GM12878 (cell line): ENCODE measurements at places on chromosomes 16 and 17. TPM values are rescaled to one million over a fixed set of nuclear protein-coding genes. Genes with fewer than 3 reads are reported as not detected.
A peak's percentile ranks its signal among the peaks of the same experiment; 100 is the strongest.

- H3K27me3 ChIP-seq: no peaks in the 10 kb centered on the region
- no peak overlapping the region for H3K27ac ChIP-seq
- H3K36me3 ChIP-seq: no peaks in the 10 kb centered on the region
- no peak overlapping the region for H3K4me3 ChIP-seq
- no peak for DNase-seq
These were observed 51.1 kb downstream of the SRCIN1 start for GRCh38 chr17:38554430-38555350.

Gene ZNF205
- total RNA-seq: 1.2 and 1.5 TPM in 2 replicates

GRCh38 chr17:33602981-33603380 is 309.9 kb upstream of the ASIC2 start:
- H3K27ac ChIP-seq: no peak overlapping the region
- no peak overlapping the region for H3K4me3 ChIP-seq
- no peaks in the 10 kb centered on the region for H3K36me3 ChIP-seq
- no peaks in the 10 kb centered on the region for H3K27me3 ChIP-seq
- no peak for DNase-seq

GRCh38 chr17:14791221-14791620 is 473.9 kb downstream of the PMP22 start:
- DNase-seq: no peak
- no peak overlapping the region for H3K27ac ChIP-seq
- H3K36me3 ChIP-seq: no peaks in the 10 kb centered on the region
- no peaks in the 10 kb centered on the region for H3K27me3 ChIP-seq
- no peak overlapping the region for H3K4me3 ChIP-seq

DNA sequence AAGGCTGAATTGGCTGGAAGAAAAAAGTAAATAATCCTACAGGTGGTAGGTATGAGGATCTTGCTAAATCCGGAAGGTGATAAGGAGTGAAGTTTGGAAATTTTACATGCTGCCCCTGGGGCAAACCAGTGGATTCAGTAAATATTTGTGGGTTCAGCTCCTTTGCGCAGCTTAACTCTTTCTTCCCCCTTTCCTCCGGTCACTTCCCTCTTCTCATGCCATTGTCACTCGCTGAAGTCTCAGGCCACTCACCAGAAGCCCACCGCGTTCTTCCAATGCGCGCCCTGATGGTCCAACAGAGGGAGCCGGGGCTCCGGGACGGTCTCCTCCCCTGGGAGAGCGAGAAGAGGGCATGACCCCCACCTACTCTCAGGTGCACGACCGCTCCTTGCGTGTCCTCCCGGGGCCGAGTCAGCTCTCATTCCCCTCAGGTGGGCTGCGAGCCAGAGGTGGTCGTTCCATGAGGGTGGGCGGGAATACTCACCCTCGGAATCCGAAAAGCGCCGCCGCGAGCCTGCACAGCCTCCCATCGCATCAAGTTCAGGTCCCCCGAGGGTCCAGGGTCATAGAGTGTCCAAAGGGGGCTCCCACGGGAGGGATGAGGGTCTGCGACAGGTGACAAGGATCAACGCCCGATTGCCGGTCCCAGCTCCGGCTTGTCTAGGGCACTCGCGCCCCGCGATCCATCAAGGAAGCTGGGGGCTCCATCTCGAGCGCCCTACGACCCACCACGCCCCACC is 474 bp downstream of the CLN3 start:
- no peaks in the 10 kb centered on the region for H3K27me3 ChIP-seq
- H3K36me3 ChIP-seq: peaks cover 2% of the 10 kb centered on the region; the same call in 1 of the 2 replicates
- no peak for DNase-seq
- peaks cover 38% of the 10 kb centered on the region for H3K4me1 ChIP-seq
- H3K4me3 ChIP-seq: peak overlapping the region; percentile 91

- H3K27me3 ChIP-seq: no peaks in the 10 kb centered on the region; the same call in 1 of the 2 replicates
- no peaks in the 10 kb centered on the region for H3K4me1 ChIP-seq
- no peak overlapping the region for H3K27ac ChIP-seq
- H3K4me3 ChIP-seq: no peak overlapping the region
- no peaks in the 10 kb centered on the region for H3K36me3 ChIP-seq
These were observed 50.4 kb downstream of the OR1D5 start for GRCh38 chr17:3012926-3013581.

Gene TBKBP1
- 0.69 and 1.5 TPM in 2 replicates for total RNA-seq

Gene MYO15B
- 12.3 and 15.4 TPM in 2 replicates for total RNA-seq

- H3K36me3 ChIP-seq: no peaks in the 10 kb centered on the region
- DNase-seq: no peak
- no peaks in the 10 kb centered on the region for H3K4me1 ChIP-seq
- H3K27me3 ChIP-seq: no peaks in the 10 kb centered on the region
- H3K4me3 ChIP-seq: no peak overlapping the region
These were observed 206.1 kb downstream of the HAPSTR1 start for GRCh38 chr16:9297437-9298113.

DNA sequence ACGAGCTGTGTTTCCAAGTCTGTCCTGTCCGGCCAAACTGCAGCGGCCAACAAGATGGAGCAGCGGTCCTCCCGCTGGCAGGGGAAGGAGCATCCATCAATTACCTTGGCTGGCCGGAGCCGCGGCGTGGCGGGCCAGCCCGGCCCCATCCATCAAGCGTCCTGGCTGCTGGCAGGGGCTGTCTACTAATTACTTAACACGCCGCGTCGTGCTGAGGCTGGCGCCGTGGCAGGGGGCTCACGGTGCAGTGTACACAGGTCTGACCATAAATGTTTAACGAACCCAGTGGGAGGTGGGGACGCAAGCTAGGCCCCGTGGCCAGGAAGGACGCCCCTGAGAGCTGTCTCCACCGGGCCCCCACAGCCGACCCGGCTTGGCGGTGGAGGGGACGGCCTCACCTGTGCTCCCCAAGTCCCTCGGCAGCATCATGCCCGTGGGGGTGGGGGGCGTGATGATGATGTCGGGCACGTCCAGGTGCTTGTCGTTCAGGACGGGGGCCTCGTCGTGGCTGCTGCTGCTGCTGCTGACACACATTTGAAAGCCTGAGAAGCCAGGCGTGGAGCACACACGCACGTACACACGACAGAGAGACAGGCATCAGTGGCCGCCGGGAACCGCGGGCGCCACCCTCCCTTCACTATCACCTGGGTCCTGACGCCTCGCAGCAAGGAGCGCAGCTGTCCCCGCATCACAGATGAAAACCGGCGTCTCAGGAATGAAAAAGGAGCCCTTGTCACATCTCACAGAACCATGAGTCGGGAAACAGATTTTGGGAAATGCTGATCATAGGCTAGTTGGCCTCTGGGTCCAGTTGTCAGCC is 21.2 kb upstream of the GINS2 start:
- no peak overlapping the region for H3K27ac ChIP-seq
- no peak overlapping the region for H3K4me3 ChIP-seq
- no peaks in the 10 kb centered on the region for H3K4me1 ChIP-seq
- no peaks in the 10 kb centered on the region for H3K27me3 ChIP-seq

GRCh38 chr16:21233521-21234150 is at the start of gene ANKS4B:
TSS of gene ANKS4B (plus strand) at chr16:21233699. CDS start at chr16:21233738, 39 bp downstream.
- no peaks in the 10 kb centered on the region for H3K4me1 ChIP-seq
- no peak within 1 kb of the TSS for H3K4me3 ChIP-seq
- H3K36me3 ChIP-seq: no peaks in the 10 kb centered on the region
- no peaks in the 10 kb centered on the region for H3K27me3 ChIP-seq
- H3K27ac ChIP-seq: no peak within 1 kb of the TSS
- DNase-seq: no peak

Gene KCNJ2
- total RNA-seq: 10.0 and 10.1 TPM in 2 replicates

Gene CLEC19A
- total RNA-seq: not detected in 2 replicates

DNA sequence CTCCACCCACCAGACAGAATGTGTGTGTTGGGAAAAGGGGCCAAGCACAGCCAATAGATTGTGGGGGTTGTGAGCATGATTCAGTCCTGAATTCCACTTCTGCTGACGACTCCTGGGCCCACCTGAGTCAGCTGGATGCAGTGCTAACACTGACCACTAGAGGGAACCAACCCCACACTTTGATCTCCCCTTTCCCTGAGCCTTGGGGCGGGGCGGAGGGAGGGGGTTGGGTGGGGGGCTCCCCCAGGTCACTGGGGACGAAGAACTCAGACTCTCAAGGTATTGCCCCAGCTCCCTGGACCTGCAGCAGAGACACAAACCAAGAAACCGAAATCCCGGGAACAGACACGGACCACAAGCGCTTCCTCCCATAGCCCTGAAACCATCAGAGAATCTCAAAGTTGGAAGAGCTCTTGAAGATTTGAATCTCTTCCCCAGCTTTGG is 621 bp upstream of the CSHL1 start:
- no peak overlapping the region for H3K4me3 ChIP-seq
- H3K36me3 ChIP-seq: no peaks in the 10 kb centered on the region
- no peak for DNase-seq
- peaks cover 5% of the 10 kb centered on the region for H3K4me1 ChIP-seq
- H3K27ac ChIP-seq: no peak overlapping the region

DNA sequence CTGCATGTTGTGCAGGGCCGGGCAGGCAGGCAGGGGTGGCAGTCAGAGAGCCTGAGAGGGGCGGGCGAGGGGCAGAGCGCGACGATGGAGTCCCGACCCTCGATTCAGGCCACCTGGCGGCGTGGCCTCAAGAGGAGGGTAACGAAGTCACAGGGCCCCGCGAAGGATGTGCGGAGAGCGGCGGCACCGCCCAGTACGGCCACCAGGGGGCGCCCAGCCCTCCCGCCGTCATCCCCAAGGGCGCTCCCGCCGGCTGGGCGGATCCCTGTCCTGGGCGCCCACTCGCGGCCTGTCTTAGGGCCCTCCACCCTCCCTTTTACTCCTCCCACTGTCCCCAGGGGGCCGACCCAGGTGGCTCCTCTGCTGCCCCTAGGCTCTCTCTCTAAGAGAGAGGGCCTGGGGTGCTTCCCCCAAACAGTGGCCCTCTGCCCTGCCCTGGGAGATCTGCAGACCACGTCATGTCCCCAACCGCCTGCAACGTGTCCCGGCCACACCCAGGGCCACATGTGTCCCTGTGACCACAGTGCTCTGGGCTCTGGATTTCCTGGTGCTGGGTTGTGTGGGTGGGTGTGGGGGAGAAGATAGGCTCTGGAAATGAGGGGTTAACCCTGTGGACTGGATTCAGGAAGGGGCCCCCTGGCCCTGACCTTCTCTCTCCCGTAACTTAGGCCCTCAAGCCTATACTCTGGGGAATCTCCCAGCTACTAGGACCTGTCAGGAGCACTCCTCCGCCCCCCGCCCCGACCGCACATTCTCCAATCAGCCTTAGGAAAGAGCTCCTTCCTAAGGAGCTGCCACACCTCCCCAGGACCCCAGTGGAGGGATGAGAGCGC is 5.9 kb downstream of the DPEP2 start:
- H3K27me3 ChIP-seq: no peaks in the 10 kb centered on the region
- DNase-seq: no peak
- no peaks in the 10 kb centered on the region for H3K36me3 ChIP-seq
- H3K27ac ChIP-seq: peak overlapping the region; percentile 64
- H3K4me1 ChIP-seq: peaks cover 39% of the 10 kb centered on the region

- peaks cover 10% of the 10 kb centered on the region; the same call in 1 of the 2 replicates for H3K36me3 ChIP-seq
- H3K27ac ChIP-seq: no peak overlapping the region
- H3K4me3 ChIP-seq: no peak overlapping the region
- no peak for DNase-seq
These were observed 19.1 kb downstream of the UNC13D start for GRCh38 chr17:75825149-75825552.

DNA sequence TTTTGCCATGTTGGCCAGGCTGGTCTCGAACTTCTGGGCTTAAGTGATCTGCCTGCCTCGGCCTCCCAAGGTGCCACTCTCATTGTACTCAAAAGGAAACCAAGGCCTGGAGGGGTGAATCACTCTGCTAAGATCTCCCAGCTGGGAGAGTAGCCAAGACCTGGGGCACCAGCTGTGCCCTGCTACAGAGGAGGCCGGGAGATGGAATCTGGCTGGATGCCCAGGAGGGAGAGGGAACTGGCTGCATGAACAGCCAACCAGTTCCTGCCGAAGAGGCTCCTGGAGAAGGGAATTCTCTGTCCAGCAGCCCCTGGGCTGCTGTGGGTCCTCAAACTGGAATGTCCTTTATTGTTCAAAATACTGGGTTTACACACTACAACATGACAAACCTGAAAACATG is 238.7 kb upstream of the CIBAR2 start:
- H3K36me3 ChIP-seq: no peaks in the 10 kb centered on the region
- no peaks in the 10 kb centered on the region for H3K4me1 ChIP-seq
- H3K4me3 ChIP-seq: no peak overlapping the region
- no peak overlapping the region for H3K27ac ChIP-seq
- H3K27me3 ChIP-seq: no peaks in the 10 kb centered on the region; the same call in 1 of the 2 replicates
- no peak for DNase-seq

Gene CA5A
- total RNA-seq: not detected in 2 replicates

DNA sequence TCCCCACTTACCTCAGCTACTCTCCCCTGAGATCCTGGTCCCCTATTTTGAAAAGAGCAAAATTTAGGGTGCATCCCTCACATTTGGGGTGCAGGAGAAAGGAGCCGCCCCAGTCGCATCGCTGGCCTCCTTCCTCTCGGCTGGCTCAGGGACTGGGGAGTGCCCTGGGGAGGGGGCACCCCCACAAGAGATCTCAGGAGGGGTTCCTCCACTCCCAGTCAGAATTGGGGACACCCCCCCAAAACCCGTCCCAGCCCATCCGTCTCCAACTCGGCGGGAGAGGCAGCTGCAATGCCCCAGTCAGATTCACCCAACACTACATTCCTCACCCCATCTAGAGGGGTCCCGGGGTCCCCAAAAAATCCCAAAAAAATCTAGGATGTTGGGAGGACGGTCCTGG is 3.5 kb upstream of the BCL6B start:
- no peaks in the 10 kb centered on the region for H3K36me3 ChIP-seq
- no peak overlapping the region for H3K4me3 ChIP-seq
- no peaks in the 10 kb centered on the region for H3K27me3 ChIP-seq
- H3K27ac ChIP-seq: no peak overlapping the region
- DNase-seq: no peak

DNA sequence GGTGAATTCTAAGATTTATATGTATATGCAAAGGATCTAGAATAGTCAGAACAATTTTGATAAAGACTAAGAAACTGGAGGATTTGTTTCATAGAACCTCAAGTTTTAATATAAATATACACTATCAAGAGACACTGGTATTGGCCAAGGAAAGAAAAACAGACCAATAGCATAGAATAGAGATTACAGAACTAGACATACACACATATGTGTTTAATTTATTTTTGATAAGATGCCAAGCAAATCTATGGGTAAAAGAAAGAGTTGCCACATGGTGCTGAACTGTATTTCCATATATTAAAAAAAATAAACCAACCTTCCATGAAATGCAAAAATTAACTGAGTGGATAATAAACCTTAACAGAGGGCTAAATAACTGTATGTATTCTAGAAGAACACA is 27.9 kb upstream of the LRRC37A3 start:
- no peaks in the 10 kb centered on the region for H3K27me3 ChIP-seq
- DNase-seq: no peak
- H3K4me1 ChIP-seq: no peaks in the 10 kb centered on the region
- H3K36me3 ChIP-seq: no peaks in the 10 kb centered on the region

Gene MMP28
- total RNA-seq: not detected in 2 replicates

Gene TMED6
- 0.48 and 1.7 TPM in 2 replicates for total RNA-seq

Gene ARHGAP44
- total RNA-seq: 0.61 and 1.1 TPM in 2 replicates
